ENCODE measurements at places on chromosomes 5 and 9.
A peak's percentile ranks its signal among the peaks of the same experiment; 100 is the strongest.

DNA sequence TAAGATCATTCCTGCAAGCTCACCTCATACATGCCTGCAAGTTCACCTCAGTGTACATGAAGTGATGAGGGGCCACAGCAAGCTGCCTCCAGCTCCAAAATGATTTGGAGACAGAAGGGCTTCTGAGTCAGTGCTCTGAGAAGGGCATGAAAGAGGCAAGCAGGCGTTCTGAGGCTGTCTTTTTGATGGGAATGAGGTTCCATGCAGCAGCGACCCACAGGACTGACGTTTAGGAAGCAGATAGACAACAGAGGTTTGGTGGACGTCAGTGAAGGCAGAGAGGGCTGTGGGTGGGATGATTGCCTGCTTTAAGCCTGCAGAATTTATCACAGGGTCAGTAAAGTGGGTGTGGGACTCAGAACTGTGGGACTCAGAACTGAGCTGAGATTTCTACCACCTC, 8.9 kb upstream of the SMIM32 start:
- DNase-seq: no peak

DNA sequence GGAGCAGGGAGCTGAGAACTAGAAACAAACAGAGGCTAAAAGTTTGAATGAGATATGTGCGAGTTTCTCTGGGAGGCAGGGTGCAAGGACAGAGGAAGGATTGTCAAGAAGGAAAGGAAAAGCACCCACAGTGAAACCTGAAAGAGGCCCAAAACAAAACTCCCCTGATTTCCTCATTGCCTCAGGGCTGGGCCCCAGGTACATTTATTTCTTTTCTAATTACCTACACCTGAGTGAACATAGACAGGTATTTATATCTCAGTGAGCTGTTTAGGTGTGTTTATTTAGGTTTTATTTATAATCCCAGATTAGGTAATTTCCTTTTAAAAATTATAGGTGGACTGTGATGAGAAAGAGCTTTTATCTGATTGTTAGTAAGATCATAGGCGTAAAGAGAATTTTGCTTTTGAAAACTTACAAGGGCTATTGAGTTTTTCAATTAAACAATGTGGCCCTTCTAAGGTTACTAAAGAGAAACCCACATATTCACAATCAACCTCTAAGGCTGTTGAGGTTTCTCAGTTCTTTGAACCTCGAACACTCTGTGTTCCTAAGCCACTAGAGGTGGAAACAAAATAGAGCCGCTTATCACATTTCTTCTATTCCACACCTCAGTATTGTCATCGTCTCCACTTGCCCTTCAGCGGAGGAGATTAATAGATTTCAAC, 344.8 kb downstream of the ZNF608 start:
- DNase-seq: no peak

GRCh38 chr5:83577036-83577636, 105.6 kb downstream of the VCAN start:
- peak; percentile 78 for DNase-seq

DNA sequence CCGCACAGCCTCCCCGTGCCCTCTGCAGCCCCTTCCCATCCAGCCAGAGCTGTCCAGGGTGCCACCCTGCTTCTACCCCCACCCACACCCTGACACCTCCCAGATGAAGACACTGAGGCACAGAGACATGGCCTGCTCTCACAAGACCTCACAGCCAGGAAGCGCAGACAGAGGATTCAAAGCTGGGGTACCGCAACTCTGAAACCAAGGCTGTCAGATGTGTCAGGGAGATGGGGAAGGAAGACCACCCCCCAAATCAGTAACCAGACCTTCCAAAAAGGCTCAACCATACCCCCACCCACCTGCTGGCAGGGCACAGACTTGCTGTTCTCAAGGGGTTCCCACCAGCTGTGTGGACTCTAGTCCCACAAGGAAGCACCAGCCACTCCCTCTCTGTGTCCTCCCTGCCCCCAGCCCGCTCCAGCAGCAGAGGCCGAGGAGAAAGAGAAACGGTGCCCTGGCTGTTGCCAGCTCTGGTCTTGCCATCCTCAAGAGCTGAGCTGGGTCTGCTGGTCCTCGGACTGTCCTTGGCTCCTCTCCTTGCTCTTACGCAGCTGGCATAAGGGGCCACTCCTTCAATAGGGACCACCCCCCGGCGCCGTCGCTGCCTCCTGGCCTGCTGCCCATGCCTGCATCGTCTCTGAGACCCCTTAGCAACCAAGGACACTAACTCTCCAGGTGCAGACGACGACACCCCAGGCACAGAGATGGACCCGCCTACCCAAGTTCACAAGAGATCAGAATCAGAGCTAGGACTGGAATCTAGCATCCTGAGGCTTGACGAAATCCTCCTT, 699 bp downstream of the AKNA start:
- DNase-seq: no peak

DNA sequence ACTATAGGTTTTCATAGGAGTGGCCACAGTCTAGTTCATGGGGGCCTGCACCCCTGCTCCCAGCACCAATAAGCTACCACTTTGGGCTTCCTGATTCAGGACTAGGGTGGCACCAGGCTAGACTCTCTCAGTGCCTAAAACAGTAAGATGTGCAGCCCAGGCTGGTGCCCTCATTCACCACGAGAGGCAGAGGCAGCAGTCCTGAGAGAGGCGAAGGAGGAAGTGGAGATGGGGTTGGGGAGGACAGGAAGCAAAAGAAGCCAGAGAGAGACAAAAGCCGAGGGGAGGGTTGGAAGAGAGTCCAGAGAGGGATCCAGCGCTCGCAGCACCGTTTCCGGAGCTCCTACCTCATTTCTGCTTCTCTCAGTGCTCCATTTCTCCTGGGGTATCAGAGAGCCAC, 180.9 kb downstream of the MED10 start:
- DNase-seq: no peak

GRCh38 chr5:150119421-150120061, 33.2 kb upstream of the CSF1R start:
- DNase-seq: peak; percentile 3

GRCh38 chr9:137235424-137236237, 4.9 kb downstream of the SLC34A3 start:
- no peak for DNase-seq

DNA sequence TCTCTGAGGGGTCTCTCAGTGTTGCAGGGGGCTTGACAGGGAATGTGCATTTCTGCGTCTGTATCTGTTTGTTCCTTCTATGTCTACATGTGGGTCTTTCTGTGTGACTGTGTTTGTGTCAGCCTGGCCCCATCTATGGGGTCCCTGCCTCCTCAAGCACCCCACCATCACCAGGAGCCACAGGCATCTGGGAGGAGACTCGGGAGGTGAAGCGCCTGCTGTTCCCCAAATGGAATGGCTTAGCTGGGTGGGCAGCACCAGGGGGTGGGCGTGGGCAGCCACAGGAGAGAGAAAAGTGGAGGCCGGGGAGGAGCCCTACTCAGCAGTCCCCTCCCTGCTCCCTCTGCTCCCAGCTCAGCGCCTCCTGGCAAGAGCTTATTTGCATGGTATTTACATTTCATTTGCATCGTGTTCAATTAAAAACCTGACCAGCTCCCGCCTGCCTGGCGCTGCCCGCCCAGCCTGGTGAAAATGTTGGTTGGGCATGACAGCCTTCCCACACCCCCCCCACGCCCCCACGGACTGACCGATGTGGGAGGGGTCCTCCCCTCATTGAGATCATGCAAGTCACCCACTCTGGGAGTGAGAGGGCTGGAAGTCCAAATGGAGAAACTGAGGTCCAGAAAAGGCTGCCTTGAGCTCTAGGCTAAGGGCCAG, 50.5 kb downstream of the CXXC5 start:
- peak; percentile 73 for DNase-seq

- no peak for DNase-seq
Observed at GRCh38 chr5:157613385-157614245, 38.0 kb upstream of the ADAM19 start.

GRCh38 chr9:36623280-36623679, 50.6 kb downstream of the MELK start:
- DNase-seq: peak; percentile 51

GRCh38 chr5:13658761-13659160, 285.7 kb downstream of the DNAH5 start:
- no peak for DNase-seq

DNA sequence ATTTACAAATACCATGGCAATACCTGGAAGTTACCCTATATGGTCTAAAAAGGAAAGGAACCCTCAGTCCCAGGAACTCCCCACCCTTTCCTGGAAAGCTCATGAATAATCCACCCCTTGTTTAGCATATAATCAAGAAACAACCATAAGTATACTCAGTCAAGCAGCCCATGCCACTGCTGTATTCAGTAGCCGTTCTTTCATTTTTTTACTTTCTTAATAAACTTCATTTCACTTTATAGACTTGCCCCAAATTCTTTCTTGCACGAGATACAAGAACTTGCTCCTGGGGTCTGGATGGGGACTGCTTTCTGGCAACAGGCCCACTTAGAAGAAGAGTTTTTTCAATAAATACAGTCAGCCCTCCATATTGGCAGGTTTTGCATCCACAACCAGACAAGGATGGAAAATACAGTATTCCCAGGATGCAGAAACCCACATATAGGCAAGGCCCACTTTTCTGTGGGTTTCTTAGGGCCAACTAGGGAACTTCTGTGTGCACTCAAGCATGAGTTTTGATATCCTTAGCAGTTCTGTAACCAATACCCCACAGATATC, 2.8 kb upstream of the TBCA start:
- DNase-seq: no peak

DNA sequence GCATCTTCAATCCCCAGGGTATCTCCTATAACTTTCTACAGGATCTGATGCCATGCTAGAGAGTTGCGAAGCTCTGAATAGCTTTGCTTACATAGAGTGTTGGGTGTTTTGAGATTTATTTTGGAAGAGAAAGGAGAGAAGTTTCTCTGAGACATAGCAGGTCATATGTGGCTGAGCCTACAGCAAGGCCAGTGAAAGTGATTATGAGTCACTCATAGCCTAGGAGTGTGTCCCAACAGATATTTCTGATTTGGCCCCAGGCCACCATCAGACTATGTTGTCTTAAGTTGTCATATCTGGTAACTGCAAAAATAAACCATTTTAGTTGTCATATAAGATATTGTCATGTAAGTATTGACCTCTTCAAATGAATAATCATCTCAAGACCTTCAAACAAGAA, 132.0 kb upstream of the RAI14 start:
- DNase-seq: peak; percentile 79

GRCh38 chr5:56910210-56910965, 992 bp downstream of the SETD9 start:
- no peak for DNase-seq

GRCh38 chr5:7078901-7079300, 317.0 kb upstream of the ADCY2 start:
- DNase-seq: no peak

DNA sequence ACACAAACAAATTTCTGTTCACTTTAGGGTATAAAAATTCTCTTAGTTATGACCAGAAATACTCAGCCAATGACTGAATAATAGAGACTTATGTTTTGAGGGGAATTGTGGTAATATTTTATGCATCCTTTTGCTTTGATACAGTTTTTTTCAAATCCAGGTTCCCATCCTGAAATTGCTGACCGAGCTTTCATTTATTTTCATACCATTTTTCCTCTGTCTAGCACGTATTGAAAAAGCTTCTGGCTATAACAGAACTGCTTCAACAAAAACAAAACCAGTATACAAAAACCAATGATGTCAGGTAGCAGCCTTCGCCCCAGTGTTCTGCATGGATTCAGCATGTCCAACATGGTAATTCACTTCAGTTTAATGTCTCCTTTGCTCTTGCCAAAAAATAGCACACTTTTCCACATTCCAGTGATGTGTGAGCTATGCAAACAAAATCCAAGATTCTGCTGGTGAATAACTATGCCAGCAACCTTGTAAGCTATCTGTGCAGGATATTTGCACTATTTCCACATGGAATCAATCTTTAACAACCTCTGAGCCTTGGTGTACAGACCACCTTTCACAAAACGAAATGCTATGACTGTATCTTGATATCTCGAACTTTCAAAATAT, 22.0 kb downstream of the CCNH start:
- peak; percentile 54 for DNase-seq

GRCh38 chr9:104319685-104320084, 184.4 kb upstream of the OR13F1 start:
- DNase-seq: no peak

DNA sequence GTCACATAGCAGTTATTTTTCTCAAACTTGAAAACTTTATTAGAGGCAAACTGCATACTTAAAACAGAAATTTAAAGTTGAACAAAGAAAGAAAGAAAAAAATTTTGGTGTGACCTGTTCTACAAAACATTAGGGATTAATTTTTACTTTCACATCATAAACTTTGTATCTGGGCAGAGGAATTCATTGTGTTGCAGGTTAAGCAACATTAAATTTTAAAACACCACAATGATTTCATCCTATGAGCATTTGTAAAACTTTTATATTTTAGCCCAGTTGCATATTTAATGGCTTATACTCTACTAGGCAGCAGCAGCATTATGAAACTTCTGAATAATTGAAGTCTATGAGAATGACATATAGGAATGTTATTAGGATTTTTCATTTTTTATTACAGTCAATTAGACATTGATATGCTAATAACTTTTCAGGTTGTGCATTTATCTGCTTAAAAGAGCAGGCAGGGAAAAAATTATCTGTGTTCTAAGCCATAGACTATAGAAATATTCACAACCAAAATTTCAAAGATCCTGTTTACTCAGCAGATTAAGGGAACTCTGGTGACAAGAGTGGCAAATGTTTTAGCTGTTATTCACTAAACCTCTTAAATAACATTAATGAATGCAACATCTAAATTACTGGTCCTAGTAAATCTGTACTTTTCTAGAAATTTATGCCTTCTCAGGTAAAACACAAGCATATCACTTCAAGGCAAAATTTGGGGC, 1088.5 kb upstream of the CDH6 start:
- DNase-seq: peak; percentile 33

GRCh38 chr5:59656351-59657254, 236.9 kb downstream of the PDE4D start:
- DNase-seq: peak; percentile 50

DNA sequence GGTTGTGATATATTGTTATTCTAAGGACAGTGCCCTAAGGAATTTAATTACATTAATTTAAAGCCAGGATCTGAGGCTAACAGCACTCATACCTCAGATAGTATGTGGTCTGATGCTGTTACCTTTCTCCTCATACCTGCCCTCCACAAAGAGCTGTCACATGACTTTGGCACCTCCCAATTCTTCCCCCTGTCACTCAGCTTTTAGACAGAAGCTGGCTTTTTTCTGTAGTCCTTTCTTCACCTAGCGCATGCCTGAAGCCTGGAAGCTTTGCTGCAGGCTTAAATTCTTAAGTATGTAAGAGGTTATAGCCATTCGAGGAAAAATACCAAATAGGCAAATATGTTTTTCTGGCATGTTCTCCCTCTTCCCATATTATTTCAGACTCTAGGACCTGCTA, 61.0 kb upstream of the ADAMTS19 start:
- no peak for DNase-seq

- no peak for DNase-seq
Observed at GRCh38 chr9:134983074-134983473, 65.4 kb upstream of the FCN1 start.

GRCh38 chr9:94128580-94128979, 44.3 kb downstream of the PTPDC1 start:
- no peak for DNase-seq

DNA sequence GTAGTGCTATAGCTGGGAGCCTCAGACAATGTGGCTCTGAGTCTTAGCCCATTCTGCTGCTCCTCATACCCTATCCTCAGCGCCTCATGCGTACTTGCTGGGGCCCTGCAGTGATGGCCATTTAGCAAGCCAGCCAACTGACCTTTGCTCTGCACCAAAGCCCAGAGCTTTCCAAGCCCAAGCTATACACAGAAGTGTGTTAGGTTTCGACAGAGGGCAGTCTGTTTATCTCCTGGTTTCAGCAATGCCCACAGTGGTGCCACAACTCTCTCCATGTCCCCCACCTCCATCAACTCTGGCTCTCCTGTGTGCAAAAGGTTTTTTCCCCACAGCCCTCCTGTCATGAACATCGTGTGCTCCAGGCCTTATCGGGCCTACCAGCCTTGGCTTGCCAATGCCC, 16.9 kb downstream of the GNG10 start:
- DNase-seq: no peak

All from choroid plexus epithelial cell (primary cell).